ENCODE measurements at places on chromosomes 4 and X.

DNA sequence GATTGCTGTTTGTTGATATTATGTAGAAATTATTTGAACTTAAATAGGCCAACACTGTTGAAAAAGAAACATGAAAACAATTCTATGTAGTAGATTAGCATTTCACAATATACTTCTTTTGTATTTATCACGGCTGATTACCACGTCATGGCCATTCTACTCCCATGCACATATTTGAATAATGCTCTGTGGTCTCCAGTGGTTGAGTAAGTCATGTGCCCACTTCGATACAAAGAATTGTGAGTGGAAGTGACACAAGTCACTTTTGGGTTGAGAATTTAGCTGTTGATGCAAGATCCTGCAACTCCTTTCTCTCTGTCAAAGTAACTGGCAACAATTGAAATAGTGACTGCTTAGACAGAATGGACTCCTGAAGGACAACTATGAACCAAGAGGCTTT, 6.7 kb upstream of the FSTL5 start:
- DNase-seq = no peak

GRCh38 chrX:17560385-17560784, 176.9 kb upstream of the SCML1 start:
- no peak for DNase-seq

- no peak for DNase-seq
Observed at GRCh38 chr4:37537484-37537883, 148.7 kb downstream of the RELL1 start.

DNA sequence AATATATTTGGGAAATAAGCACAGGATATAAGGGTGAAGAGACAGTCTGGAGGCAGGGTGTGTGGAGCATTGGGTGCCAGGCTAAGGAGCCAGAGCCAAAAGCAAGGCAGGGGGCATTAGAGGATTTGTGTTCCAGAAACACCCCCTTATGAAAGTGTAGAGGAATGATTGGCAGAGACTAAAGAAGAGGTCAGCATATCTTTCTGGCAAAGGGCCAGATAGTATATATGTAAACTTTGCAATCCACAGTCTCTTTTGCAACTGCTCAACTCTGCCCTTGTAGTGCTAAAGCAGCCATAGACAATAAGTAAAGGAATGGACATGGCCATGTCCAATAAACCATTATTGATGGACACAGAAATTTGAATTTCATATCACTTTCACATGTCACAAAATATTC, 3.6 kb upstream of the SLC9A6 start:
- DNase-seq = no peak

DNA sequence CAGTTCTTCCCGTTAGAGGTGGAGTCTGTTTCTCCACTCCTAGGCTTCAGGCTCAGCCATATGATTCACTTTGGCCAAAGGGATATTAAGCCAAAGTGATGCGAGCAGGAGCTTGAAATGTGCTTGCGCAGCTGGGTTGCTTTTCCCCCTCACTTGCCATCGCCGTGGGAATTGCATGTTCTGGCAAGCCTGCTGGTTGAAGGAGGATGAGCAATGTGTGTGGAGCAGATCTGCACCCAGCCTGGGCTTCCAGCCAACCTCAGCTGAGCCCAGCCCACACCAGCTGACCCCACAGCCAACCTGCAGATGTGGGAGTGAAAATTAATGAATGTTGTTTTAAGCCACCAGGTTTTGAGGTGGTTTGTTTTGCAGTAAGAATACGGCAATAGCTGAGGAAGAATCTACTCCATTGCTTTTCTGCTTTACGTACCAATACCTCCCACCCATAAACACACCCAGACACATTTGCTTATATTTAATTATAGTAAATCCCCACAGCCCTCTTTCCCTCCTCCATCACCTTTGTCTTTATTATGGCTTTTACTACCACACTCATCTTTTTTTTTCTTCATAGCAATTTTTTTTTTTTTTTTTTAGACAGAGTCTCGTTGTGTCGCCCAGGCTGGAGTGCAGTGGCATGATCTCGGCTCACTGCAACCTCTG, 132.8 kb upstream of the FUNDC1 start:
- DNase-seq = no peak

DNA sequence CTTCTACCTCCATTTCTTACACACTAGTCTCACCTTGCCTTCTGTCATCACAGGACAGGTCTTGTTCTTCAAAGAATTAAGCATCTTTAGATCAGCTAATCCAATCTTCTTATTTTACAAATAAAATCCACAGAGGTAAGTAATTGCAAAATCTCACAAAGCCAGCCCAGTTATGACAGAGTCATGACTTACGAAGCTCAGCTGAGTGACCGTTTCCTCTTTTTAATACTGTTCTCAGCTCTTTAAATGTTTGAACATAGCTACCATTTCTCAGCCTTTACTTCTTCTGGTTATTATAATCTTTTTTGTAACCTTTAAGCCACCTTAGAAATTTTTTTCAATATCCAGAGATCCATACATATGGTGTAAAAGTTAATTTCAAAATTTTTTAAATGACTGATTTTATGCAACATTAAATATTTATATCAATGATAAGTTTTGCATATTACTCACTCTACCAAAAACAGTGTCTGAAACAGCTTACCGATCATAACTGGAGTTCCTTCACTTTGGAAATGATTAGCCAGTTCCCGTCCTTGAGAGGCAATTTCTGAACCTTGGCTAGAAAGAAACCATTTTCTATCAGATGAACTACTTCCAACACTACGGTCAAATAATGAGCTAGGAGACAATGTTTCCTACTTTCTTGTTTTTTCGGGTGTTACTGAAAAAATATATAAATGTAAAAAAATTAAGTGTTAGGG, 8.8 kb downstream of the ANKRD37 start:
- no peak for DNase-seq

- no peak for DNase-seq
Observed at GRCh38 chrX:102845020-102845419, 92.1 kb upstream of the RAB40AL start.

DNA sequence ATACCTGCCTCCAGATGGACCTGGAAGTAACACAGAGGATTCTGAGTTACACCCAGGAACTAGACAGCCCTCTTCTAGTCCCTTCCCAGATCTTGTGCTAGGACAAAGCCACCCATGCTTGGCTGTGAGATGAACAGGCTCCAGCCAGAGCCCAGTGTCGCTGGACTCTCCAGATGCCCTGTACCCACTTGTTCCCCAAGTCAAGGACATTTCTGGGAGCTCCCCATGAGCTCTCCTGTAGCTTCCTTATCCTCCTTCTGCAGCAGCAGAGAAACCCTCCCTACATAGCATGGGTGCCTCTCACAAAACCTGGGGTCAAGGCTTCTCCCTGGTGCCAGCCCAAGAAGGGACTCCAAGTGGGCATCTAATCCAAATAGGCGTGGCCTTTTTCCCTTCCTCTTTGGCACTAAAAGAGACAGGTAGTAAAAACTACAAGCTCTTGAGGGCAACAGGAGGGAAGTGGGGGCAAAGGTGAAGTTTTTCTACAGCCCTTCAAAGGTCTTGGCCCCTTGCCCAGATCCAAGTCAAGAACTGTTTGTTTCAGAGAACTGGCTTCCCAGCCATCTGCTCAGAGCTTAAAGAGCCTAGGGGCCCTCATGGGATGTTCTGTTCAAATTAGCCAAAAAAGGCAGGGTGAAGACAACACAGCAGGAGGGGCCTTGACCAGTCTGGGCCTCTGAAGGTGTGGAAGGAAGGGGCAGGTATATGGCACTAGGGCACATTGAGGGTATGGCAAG, 8.5 kb upstream of the ERCC6L start:
- DNase-seq = no peak

DNA sequence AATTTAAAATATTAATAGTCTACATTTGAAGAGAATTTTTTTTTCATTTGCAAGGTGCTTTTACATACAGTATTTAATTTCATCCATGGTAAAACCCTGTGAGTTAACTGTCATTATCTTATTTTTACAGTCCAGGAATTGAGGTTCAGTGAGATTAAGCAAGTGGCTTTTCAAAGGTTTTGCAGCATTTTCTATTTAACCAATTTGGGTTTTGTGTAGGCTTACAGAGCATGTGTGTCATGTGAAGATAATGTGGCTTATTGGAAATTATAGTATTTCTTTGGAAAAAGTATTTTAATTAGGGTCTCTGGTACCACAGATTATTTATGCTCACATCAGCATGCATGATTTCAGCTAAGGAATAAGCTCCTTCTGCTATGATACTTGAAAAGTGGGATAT, 4.5 kb downstream of the XK start:
- DNase-seq = no peak

DNA sequence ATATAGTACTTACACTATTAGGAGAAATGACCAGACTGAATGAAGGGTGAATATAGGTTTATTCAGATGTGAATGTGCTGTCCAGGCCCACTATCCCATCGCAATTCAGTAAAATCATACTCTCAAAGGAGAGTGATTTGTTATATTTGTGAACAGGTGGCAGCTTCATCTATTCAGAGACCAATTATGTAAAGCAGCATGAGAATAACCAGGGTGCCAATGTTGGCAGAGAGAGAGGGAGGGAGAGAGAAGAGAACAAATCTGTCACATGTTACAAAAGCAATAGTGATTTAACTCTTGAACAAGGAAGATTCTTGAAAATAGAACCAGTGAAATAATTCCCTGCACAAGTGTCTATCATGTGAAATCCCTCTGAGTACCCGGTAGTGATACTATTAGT, 38.9 kb upstream of the TLL1 start:
- no peak for DNase-seq

DNA sequence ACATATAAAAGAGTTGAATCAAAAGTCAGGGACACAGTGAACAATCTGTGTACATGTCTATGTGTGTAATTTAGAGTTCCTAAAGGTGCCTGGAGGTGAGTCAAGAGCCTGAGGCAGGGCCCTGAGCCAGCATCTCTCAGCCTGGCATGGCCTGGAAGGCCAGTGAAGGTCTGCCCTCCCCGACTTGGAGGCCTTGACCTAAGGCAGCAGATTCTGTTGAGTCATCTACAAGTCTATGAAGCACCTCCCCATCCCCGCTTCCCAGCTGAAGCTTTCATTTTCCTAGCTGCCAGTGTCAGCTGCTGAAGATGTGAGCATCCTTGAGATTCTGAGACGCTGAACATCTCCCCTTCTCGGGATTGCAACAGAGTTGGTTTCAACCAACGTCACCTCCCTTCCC, 583.9 kb downstream of the BCOR start:
- no peak for DNase-seq

DNA sequence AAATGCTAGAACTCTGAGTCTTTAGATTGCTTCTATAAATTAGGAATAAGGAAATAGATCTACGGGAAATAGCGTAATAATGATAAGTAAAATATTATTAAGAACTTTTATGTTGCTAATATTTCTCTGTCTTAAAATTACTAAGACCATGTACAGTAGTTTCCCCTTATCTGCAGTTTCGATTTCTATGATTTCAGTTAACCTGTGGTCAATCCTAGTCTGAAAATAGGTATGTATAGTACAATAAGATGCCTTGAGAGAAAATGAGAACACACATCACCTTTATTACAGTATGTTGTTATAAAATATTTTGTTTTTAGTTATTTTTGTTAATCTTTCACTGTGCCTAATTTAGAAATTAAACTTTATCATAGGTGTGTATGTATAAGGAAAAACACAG, 92.6 kb downstream of the CCSER1 start:
- no peak for DNase-seq

DNA sequence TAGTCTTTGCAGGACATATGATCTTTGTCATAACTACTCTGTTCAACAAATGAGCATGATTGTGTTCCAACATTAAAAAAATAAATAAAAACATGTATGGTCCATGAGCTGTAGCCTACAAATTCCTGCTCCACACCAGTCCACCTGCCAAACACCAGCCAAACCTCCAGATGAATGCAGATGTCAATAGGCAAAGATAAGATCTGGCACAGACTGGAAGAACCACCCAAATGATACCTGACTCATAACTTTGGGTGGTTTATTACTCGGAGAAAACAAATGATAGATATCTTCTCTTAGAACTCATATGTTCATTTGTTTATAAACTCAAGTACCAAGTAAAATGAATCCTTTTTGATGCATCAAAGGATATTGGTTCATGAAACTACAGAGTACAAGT, 425.1 kb downstream of the GBA3 start:
- DNase-seq = no peak

DNA sequence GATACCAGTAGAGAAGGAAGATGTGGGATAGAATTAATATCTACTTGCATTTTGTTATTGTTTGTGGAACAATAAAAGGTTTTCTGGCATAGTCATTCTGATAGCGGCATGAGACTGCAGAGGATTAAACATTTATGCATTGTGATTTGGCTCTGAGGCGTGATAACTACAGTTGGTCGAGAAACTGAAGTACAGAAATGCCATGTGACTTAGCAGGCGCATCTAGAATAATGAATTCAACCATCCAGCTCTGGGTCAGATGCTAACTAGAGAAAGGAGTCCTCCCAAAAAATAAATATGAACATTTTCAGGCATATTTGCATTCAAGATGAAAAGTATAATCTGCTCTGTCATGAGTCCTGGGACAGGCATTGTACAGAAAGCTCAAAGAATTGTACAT, 62.8 kb downstream of the CCSER1 start:
- no peak for DNase-seq

- DNase-seq = no peak
Observed at GRCh38 chr4:139540632-139541031, 15.4 kb downstream of the SETD7 start.

- DNase-seq = no peak
Observed at GRCh38 chr4:157994863-157995262, 178.0 kb downstream of the GASK1B start.

- DNase-seq = no peak
Observed at GRCh38 chr4:40524366-40525041, 105.2 kb downstream of the RBM47 start.

DNA sequence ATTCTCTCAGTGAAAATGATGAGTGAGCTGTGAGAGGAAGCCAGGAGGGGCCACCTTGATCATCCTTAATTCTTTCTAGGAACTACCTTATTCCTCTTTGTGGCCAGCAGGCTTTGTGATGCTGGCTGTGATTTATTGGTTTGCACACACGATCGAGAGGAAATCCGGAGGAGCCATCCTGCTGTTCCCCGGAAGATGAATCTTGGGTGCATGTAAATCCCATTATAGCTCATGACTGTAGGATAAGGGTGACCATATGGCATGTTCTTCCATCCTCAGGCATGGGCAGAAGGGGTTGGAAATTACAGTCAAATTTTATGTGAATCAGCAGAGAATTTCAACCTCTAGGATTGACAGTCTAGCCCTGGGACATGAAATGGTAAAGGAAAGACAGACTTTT, 254.5 kb downstream of the UNC5C start:
- no peak for DNase-seq

- no peak for DNase-seq
Observed at GRCh38 chr4:162957521-162958143, 209.1 kb downstream of the NAF1 start.

- no peak for DNase-seq
Observed at GRCh38 chr4:41307638-41308037, 50.9 kb downstream of the UCHL1 start.

GRCh38 chr4:40190019-40190418, 6.8 kb upstream of the RHOH start:
- no peak for DNase-seq

DNA sequence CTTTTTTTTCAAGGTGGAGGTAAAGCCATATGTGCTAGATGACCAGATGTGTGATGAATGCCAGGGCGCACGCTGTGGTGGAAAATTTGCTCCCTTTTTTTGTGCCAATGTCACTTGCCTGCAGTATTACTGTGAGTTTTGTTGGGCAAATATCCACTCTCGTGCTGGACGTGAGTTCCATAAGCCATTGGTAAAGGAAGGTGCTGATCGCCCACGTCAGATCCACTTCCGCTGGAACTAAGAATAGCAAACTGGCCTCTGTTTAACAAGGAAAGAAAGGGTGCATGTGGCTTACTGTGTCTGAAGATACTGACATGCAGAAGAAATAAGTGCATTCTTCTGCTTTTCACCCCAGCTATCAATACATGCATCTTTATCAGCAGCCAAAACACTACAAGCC, 63.9 kb downstream of the CPEB2 start:
- DNase-seq = no peak
